ENCODE measurements at places on chromosomes 6 and 20. TPM values are rescaled to one million over a fixed set of nuclear protein-coding genes. Genes with fewer than 3 reads are reported as not detected.

- no peak for DNase-seq
These were observed 654 bp downstream of the CST11 start for GRCh38 chr20:23451956-23452487.

DNA sequence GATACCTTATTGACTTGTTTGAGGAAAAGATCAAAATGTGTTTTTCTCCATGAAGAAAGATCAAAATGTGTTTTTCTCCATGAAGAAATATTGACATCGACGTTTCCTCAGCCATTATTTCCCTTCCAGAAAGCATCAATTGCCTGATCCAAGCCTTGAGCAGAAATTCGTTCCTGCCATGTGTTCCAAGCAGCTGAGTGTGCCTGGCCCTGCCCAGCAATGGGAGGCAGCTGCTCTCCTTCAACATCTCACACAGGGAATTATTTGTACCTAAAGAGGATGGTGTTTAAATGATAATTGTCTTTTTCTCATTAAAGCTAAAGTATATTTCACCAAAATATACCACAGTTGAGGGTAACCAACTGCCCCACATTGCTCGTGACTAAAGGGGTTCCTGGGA is 7.8 kb upstream of the DUSP22 start:
- no peak for DNase-seq

DNA sequence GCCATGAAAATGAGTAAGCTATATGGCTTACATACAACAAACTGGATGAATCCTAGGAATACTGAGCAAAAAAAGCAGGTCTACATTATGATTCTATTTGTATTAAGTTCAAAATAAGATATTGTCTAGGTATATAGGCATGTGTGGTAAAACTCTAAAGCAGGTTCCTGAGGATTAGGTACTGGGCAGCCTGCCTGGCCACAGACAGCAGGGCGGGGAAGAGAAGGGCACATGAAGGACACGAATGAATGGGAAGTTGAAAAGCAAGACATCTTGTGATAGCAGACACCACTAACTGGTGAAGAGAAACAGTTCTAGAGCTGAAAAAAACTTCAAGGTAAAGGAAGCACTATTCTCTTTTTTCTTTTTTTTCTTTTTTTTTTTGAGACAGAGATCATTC is 72.6 kb upstream of the SLC4A11 start:
- DNase-seq: no peak

- no peak for DNase-seq
These were observed 901.7 kb upstream of the CITED2 start for GRCh38 chr6:140276133-140276532.

DNA sequence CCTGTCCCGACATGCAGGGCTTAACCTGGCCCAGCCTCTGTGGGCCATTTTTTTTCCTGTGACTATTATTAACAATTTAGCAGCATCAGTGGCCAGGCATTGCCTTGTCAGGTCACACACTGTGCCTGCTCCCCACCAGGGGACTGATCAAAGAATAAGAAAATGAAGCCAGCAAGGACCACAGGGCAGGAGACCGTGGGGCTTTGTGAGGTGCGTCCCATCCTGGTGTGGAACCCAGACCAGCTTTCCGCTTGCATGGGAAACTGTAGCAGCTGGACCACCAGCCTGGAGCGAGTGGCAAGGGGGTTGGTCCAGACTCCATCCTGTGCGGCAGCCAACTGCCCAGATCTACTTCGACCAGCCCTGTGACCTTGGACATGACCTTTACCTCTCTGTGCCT is 218.3 kb downstream of the ANKRD60 start:
- no peak for DNase-seq

DNA sequence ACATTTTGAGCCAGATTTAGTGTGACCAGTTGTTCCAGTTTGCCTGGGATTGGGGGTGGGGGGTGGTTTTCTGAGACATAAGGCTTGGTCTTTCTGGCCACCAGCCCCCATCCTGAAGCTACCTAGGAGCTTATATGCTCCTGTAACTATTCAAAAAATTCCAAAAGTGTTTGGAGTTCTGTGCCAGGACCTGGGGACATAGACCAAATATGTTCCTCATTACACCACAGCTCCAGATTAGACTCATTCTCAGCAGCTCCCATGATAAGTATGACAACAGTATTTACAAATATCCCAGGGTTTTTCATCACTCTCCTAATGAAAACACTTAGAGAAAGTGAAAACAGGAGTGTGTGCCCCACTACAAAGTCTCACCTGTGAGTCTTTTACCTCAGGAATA is 37.8 kb upstream of the RNF144B start:
- no peak for DNase-seq

- no peak for DNase-seq
These were observed 251.4 kb downstream of the PRL start for GRCh38 chr6:22045261-22045912.

- no peak for DNase-seq
These were observed 80.8 kb upstream of the PHACTR1 start for GRCh38 chr6:12635813-12636212.

DNA sequence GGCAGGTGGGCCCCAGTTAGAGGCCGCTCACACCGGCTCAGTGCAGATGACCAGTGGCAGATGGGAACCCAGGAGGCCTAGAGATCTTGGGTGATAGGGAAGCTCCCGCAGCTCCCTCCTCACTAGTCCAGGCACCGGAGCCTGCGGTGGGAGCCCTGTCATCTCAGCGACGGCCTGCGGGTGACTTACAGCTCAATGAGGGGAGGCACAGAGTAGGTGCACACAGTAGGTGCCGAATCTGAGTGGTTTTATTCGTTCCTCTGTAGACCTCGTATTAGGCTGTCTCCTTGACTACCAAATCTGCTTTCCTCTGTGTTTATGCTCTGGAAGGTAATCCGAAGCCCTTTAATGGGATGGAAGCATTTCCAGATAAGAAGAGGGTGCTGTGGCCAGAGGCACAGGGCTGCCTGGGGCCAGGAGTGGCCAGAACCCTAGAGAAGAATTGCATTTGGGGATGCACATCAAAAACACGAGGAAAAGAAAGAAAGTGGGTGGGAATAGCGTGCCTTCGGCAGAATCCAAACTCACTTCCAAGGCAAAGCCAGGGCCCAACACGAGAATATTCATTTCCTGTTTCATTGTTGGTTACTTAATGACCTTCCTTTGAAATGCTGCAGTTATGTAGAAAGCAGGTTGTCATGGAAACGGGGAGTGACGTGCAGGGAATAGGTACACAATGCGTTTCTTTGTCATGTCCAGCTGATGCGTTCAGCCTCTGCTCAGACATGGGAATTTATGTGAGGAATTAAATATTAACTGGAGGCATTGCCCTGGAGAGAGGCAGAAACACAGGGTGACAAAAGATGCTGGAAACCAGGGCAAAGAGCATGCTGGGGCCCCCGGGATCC is 24.7 kb downstream of the MYT1 start:
- DNase-seq: no peak

DNA sequence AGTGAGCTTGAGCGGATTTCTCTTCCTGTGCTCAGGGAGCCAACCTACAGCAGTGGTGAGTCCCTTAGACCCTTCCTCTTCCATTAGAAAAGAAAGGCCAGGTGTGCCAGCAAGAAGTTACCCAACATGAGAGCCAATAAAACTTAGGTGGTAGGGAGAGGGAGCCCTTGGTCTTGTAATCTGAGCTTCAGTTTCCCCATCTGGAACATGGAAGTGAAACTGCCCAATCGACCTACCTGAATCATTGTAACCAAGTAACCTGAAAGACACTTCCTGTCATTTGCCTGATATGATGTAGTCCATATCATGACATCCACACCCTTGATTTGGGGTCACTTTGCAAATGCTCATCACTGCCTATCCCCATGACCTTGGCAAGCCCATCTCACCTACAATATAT is 66.4 kb downstream of the MDGA1 start:
- DNase-seq: no peak

- no peak for DNase-seq
These were observed 8.1 kb downstream of the TAGAP start for GRCh38 chr6:159036673-159037072.

DNA sequence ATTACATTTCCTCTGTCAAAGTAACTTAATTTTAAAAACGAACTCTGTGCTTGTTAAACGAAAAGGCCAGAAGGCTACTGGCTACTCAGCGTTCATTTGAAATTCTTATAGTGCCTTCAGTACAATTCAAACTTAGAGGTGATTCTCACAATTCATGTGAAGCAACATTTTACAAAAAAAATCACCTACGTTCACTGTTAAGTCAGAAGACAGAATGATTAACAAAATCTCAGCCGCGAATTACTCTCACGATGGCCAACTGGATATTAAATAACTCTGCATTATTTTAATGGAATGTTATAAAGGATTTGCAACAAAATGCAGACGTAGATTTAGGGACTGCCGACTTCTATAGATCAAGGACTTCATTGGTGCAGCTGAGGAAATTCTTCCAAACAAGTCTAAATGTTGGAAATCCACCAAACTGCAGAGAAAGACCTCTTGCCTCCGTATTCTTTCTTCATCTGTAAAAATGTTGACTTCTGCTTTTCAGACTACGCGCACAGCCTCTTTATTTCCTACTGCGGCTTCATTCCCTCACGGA is 1.6 kb upstream of the QKI start:
- DNase-seq: no peak

DNA sequence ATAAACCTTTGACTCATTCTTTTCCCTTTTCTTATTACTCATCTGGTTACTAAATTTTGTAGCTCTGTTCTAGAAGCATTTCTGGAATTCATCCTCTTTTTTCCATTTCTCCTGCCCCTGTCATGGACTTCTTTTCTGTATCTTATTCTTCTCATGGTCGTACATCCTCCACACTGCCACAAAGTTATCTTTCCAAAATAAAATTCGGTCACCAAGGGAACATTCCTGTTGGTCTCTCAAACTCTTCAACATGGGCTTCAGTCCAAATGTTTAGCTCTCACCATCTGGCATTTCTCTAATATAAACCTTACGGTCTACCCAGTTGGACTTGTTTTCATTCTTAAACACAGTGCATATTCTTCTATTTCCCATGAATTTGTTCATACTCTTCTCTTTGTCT is 428.8 kb upstream of the ID4 start:
- no peak for DNase-seq

DNA sequence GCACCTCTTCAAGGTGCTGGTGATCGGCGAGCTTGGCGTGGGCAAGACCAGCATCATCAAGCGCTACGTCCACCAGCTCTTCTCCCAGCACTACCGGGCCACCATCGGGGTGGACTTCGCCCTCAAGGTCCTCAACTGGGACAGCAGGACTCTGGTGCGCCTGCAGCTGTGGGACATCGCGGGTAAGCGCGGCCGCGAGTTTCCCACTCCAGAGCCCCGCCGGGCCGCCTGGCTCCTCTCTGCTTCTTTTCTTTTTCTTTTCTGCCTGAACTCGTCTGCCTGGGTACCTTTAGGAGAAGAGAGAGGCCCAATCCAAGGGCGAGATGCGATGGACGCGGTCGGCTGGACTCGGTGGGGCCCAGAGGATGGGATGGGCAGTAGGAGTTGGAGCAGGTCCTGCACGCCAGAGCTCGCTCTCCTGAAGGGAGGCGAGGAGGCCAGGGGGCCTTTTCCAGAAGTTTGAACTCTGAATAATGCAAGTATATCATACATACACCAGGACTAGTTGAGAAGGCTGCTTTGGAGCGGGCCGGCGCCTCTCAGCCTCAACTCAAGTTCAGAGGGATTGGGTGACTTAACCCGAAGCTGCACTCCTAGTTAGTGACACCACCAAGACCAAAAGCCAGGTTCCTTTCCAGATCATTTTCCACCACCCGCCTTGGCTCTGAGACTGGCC is 445 bp downstream of the RAB32 start:
- no peak for DNase-seq

GRCh38 chr6:11085758-11086435 is 7.7 kb upstream of the SMIM13 start:
- DNase-seq: no peak

- DNase-seq: no peak
These were observed 48.2 kb upstream of the TLDC2 start for GRCh38 chr20:36827541-36828279.

The EYA2 gene
- total RNA-seq: not detected

The GNAS-AS1 gene
- 1.3 TPM for total RNA-seq

The KCNK16 gene
- total RNA-seq: not detected

The HDGFL1 gene
- total RNA-seq: not detected

The HAO1 gene
- total RNA-seq: not detected

The RBBP8NL gene
- total RNA-seq: not detected

The DLL1 gene
- total RNA-seq: 4.0 TPM
